GM04504 (cell line): ENCODE measurements at places on chromosomes 5 and 9.

GRCh38 chr9:135315572-135315971 is 164.0 kb upstream of the PPP1R26 start:
- DNase-seq, result no peak

- no peak for DNase-seq
Observed at GRCh38 chr9:2663461-2664173, 42.0 kb downstream of the VLDLR start.

DNA sequence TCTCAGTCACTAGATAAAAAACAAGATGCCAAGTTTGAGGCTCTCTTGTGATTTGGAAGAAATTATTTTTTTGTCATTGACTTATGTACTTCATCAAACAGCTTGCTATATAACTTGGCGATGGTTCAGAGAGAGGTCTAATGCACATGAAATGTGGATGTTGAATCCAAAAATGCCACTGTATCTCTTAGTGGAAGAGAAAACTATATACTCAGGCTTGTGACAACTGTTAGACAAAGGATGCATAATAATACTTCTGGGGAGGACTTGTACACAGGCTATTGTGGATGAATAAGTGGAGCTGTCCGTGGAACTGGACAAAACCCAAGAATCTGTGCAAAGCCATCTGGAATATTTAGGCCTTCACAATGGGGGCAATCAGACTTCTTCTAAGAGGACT is 162.9 kb upstream of the NMUR2 start:
- DNase-seq, result no peak

DNA sequence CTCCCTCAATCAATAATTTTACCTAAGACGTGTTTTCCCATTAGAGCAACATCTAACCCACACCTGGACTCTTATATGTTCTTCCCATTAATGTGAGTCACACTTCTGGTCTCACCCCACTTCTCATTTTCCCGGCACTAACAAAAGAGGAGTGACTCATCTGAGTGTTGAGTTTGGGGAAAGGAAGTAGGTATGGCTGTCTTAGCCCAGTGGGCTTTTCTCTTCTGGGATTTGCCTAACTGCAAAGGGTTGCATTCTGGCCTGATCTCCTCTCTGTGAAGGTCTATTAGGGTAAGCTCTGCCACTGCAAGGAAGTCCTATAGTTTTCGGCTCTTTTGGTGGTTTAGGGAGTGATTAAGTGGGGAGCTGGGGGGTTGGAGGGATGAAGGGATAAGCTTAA is 195.6 kb downstream of the KIAA0825 start:
- DNase-seq, result no peak

GRCh38 chr9:92295240-92295790 is 1.8 kb upstream of the IARS1 start:
- no peak for DNase-seq

- DNase-seq, result no peak
Observed at GRCh38 chr9:76642701-76643209, 121.5 kb upstream of the PCA3 start.

- DNase-seq, result no peak
Observed at GRCh38 chr5:28009576-28009975, 971.2 kb upstream of the CDH9 start.

- DNase-seq, result no peak
Observed at GRCh38 chr9:134855900-134856377, 24.7 kb upstream of the FCN2 start.

GRCh38 chr5:24547132-24547531 is 97.6 kb downstream of the CDH10 start:
- no peak for DNase-seq

DNA sequence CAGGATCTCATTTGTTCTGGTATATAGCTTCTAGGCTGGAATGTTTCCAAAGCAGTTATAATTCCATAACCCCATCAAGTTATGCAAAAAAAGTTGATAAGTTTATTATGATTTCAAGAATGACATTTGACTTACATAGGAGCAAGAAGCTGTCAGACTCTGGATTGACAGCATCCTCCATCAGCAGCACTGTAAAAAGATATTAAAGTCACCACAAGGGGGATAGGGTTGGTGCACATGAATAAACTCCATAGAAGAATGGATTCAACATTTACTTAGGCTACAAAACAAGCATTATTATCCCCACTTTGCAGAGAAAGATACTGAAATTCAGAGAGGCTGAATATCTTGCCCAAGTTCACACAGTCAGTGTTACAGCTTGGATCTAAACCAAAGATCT is 208.9 kb upstream of the SLC30A5 start:
- DNase-seq, result no peak

DNA sequence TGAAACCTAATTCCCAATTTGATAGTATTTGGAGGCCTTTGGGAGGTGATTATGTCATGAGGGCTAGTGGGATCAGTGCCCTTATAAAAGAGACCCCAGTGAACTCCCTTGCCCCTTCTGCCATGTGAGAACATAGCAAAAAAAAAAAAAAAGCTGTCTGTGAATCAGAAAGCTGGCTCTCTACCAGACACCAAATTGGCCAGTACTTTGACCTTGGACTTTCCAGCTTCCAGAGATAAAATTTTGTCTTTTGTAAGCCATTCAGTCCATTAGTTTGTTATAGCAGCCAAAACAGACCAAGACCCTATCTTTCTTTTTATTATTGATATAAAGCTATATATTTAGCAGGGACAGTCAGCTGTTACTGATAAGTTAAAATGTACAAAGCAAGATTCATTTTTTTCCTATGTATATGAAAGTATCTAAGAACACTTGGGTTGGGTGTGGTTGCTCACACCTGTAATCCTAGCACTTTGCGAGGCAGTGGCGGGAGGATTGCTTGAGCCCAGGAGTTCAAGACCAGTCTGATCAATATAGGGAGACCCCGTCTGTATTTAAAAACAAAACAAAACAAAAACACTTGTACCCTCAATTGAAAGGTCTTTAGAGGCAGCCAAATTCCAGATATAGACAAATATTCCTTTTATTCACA is 8.1 kb upstream of the C5orf24 start:
- no peak for DNase-seq

- no peak for DNase-seq
Observed at GRCh38 chr9:122265149-122265915, 650 bp downstream of the MRRF start.

DNA sequence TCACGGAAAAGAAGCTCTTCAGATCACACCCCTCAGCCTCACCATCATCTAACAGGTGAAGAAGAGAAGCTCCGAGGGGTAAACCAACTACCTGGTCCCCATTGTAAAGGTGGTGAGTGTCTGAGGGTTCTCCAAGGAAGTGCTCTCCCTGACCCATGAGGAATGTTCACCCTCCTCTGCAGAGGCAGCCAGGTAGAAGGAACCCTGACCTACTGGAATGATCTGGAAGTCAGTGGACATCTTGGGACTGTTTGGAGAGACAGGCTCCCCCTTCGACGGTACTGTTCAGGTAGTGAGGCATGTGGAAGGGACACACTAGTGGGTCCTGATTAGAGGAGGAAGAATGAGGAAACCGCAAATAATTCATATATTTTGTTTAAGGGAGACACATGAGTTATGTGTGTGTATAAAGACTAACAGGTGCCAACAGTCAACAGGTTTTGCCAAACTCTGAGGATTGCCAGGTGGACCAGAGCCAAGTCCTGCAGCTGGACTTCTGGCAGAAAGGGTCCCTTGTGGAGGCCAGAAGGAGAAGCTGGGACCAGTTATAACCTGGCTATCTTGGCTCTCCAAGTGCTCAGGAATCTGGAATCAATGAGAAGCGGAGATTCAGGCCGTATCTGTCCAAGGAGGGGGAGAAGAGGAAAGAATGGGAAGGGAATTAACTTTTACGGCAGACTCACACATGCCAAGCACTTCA is 3.0 kb upstream of the ZBTB34 start:
- DNase-seq, result no peak

DNA sequence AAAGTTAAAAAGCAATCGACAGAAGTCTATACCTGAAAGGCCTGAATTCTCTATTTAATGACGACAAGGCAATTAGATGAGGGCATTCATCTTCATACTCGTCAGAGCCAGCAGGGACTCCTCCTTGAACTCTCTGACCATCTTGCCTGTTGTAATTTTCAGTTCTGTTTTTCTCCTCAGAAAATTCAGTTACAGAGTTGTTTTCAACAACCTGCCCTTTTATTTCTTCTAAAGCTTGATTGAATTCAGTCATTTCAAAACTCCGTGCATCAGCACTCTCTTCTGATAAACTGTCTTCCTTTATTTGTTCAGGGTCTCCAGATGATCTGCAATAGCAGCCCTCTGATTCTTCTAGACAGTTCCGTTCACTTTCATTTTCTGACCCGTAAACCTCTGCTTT is 15.6 kb downstream of the RIOK2 start:
- DNase-seq, result no peak

GRCh38 chr9:114779352-114779845 is 26.4 kb downstream of the TNFSF15 start:
- DNase-seq, result no peak

- DNase-seq, result no peak
Observed at GRCh38 chr5:145591578-145591977, 243.6 kb downstream of the PRELID2 start.

- DNase-seq, result no peak
Observed at GRCh38 chr9:94872083-94872833, 145.8 kb downstream of the AOPEP start.

- no peak for DNase-seq
Observed at GRCh38 chr5:177368869-177369644, 11.3 kb downstream of the RGS14 start.

DNA sequence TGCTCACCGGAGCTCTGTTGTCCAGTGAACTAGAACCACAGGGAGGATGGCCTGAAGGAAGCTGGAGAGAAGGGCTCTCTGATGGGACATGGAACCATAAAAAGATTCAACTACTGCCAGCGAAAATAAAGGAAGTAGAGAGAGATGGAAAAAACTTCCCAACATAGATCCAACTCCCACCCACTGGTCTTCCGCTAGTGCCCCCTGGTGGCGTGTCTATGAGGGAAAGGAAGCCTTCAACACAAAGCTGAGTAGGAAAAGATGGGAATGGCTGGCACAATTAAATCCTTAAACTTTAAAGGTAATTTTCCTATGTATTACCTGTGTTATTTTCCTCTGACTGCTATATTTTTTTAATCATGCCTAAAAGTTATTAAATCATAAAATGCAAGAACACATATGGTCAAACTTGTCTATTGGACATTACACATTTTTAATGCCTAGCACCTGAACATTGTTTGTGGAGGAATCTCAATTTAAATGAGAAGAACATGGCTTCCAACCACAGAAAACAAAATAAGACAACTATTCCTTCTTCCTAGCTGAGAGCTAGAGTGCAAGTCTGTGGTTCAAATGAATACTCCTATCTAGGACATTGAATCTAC is 51.5 kb downstream of the CEP120 start:
- no peak for DNase-seq

DNA sequence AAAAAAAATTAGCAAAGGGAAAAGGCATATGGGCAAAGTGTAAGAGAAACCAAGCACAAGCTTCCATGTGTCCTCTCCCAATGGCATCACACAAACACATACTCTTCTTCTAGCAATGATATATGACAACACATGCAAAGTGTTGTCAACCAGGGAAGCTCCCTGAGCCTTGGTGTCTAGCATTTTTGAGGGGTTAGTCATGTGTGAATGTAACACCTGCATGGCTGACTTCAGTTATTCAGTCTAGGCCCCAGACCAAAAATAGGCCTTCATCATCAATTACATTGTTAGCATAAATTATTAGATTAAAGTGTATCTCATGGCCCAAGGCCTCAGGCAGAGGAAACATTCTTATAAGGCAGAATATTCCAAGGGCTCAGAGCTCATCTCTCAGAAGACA is 450.0 kb downstream of the TLE1 start:
- no peak for DNase-seq

GRCh38 chr5:179141867-179142266 is 81.7 kb downstream of the ZNF354C start:
- no peak for DNase-seq

DNA sequence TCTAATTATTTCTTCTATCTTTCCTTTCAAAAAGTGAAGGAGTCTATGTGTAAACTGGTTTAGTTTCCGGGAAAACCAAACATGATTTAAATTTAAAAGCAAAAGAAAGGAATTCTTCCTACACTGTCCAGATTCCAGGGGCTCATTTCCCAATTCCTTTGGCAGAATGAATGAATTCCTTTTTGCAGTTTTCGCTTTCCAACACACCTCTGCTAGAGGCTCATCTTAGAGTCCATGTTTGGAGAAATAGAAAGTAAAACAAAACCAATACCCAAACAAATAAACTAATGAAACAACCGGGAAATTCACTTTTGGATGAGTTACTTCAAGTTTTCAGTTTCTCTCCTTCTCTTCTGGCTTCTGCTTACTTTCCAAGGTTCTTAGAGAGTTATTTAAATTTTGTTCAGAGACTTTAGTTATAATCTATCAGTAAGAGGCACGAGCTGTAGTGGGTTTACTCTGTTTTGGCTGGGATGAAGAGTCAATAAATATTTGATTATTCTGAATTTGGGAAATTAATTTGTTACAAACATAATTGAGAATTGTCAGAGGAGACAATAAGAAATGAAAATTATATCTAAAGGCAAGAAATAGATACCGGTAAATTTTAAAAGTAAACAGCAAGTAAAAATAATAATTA is 365.0 kb upstream of the CDH9 start:
- DNase-seq, result no peak

DNA sequence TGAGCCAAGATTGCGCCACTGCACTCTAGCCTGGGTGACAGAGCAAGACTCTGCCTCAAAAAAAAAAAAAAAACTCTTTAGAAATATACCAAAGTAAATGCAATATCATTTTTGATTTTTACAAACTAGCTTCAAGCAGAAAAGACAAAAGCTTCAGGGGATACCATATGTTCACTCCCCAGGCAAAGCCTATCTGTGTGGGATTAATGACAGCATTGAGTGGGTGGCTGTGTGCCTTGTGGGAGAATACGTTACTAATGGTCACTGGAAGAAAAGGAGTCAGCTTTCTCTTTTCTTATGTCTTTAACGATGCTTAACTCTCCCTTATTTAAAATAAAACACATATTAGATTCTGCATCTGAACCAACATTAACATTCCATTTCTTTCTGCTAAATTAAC is 1.9 kb downstream of the PCA3 start:
- no peak for DNase-seq

GRCh38 chr5:127370631-127371030 is 80.0 kb downstream of the MEGF10 start:
- DNase-seq, result no peak

- DNase-seq, result no peak
Observed at GRCh38 chr9:89460551-89460950, 37.4 kb downstream of the SEMA4D start.

- DNase-seq, result no peak
Observed at GRCh38 chr5:35218981-35219380, 11.3 kb downstream of the PRLR start.

DNA sequence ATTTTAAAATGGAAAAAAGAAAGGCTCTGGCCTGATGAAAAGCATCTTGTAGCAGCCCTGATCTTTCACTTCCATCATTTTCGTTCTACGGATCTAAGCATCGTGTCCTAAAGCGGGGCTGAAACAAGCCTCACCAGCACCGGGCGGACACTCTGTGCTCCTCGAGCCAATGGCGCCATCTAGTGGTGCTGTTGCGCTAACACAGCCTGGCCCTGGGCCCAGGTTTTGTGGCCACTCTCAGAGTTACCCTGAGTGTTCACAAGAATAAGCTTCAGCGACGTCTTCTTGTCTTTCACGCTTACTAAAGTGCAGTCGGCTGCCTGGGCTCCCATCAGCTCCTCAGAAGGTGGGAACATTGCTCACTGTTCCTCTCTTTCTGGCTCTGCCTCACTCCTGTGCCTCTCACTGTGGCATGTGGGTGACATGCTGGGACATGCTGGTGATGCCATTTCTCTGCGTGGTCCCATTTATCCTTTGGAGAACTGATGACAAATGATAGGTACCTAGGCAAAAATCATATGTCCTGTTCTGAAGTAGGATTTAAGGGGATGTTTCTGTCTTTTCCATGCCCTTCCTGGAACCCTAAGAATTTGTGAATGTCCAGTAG is 32.7 kb downstream of the DMRT3 start:
- DNase-seq, result peak; percentile 40

GRCh38 chr5:127187706-127188105 is 102.9 kb upstream of the MEGF10 start:
- no peak for DNase-seq
